Stromal cell of bone marrow (primary cell): ENCODE measurements at places on chromosomes 12 and 14.

DNA sequence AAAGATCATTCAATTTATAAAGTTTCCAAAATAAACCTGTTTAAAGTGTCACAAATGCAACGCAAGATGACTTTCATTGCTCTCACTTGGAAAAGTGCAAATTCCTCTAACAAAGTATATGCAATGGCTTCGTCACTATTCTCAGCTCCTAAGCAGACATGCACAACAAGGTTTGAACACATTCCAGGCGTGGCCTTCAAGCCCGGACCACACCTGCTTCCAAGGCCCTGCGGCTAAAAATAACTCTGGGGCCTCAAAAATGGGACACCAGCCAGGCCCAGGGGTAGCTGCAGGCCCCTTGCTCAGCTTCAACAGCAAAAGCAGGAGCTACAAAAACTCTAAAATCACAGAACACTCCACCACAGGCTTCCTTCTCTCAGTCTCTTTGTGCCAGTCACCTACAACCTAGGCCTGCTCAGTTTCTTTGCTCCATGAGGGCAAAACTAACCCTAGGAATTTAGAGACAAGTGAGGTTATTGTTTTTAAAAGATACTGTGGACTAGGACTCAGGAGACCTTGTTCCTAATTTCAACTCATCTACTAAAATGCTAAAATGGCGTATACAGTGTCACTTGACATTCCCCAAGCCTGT, 29.3 kb downstream of the DUSP16 start:
- DNase-seq = no peak

DNA sequence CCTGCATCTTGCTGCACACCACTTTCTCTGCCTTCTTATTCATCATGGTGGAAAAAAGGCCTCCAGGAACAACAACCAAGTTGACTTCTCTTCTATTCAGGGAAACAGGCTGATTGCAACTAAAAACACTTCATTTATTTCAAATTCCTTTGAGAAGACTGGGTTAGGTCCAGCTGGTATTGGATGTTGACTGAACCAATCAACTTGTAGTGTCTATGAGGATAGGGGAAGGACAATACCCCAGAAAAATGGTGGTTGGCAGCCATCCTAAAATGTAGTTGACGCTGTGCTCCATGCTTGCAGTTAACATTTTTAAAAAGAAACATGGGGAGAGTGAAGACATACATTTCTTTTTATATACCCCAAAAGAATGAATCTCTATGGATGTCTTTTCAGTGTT, 34.4 kb upstream of the CRADD start:
- DNase-seq = no peak

DNA sequence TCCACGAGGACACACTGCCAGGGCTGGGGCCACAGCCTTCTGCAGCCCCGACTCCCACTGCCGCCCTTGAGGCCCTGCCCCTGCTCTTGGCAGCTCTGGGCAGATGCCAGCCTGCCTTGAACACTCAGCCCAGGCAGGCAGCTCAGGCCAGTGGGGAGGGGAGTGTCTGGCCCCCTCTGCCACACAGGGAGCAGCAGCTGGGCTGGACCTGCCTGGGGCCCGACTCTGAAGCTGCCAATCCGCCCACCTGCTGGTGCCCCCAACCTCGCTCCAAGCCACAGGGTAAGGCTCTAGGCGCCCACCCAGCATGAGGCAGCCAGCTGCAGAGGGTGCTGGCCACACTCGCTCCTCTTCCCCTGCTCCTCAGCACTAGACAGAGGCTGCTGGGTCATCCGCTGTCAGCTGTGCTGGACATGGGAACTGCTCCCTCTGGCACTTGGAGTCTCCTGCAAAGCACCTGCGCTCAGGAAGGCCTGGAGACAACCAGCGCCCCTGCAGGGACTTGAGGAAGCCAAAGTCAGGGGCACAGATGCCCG, 24.6 kb upstream of the NUDT14 start:
- no peak for DNase-seq

DNA sequence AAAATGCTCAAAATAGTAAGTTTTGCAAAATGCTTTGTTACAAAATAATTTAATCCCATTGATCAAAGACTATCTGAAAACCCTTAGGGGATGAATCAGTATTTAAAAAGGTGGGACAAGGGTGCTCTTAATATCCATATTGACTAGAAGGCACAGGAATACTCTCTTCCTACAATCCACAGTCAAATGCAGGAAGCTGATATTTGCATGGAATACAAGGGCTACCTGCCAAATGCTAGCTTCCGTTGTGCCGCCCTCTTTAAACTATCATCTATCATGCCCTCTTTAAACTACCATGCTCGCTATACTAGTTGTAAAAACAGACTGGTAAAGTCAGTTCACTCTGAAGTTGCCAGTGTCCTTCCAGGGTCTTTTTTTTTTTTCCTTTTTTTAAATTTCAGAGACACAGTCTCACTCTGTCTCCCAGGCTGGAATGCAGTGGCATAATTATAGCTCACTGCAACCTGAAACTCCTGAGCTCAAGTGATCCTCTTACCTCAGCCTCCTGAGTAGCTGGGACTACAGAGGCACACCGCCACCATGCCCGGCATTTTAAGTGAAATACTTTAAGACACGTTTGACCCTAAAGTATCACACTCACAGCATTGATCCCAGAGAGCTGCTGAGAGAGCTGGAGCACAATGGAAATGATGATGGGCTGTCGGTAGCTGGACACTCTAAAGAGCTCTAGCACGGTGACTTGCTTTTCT, 6.7 kb downstream of the SLC2A3 start:
- no peak for DNase-seq

GRCh38 chr12:18141048-18141982, 51.3 kb upstream of the RERGL start:
- DNase-seq = peak; percentile 79

DNA sequence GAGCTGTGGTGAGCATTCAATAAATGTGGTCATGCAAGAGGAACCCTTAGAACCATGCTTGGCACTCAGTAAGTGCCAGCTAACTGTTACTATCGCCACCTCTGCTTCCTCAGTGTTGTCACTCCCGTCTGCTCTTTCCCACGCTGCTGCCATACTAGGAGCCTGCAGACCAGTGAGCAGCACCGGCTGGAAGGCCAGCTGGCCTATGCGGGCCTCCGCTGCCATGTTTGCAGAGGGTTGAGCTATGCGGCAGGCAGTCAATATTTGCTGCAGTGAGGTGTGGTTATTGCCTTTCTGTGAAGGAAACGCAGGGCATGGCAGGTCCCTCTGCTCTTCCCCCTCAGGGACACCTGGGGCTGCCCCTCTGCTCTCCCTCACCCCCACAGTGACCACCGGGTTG, 13.0 kb downstream of the KMT5A start:
- no peak for DNase-seq

DNA sequence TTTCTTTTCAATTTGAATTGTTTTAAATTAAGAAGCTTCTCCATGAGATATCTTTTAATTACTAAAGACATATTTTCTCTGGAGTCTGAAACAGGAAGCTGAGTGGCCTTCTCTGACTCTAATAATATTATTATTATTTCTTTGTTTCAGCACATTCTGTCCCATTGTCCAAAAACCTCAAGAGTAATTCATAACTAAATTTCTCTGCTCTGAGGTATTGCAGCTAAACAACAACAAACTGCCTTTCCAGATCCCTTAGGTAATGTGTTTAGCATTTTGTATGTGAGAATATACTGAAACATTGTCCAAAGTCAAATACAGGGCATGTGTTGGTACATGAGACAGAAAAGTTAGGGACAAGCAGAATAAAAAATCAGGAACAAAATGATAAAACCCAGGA, 199.0 kb upstream of the FAR2 start:
- DNase-seq = no peak

GRCh38 chr12:13602172-13602571, 379.2 kb downstream of the GRIN2B start:
- no peak for DNase-seq

DNA sequence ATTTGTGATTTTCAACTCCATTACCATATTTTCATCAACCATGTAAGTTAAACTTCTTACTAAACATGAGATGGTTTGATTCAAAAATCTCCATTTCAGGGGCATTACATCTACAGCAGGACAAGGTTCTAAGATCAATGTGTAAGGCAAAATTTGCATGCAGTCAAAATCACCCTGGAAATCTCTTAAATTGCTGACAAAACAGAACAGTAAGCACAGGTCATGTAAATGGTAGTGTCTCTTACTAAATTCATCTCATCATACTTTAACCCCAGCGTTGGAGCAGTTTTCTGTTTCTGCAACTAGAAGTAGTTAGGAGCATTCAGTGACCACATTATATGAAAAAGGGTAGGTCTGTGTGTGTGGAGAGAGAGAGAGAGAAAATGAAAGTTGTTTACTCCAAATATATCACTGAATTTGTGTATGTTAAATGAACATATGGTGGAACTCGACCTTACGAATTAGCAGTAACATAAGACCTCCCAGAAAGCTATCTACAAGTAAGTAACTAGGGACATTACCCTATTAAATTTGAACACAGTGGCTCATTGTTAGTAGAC, 227.5 kb downstream of the SSPN start:
- DNase-seq = no peak

DNA sequence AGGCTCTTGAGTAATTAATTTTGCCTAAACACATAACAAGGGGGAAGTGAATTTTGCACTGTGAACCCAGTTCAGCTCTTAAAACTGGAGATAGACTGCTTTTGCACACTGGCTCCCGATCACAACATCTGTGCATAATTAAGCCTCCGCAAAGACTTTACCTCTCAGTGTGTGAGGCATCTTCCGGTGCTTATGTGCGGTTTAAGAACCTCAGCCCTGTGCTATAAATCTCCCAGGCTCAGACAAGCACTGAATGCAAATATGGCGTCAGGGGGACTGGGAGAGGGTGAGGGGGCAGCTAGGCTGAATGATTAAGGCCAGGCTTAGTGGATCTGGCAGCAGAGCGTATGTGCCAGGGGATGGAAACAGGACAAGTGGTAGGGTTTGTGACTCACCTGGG, 103.3 kb downstream of the ADCK1 start:
- DNase-seq = no peak

DNA sequence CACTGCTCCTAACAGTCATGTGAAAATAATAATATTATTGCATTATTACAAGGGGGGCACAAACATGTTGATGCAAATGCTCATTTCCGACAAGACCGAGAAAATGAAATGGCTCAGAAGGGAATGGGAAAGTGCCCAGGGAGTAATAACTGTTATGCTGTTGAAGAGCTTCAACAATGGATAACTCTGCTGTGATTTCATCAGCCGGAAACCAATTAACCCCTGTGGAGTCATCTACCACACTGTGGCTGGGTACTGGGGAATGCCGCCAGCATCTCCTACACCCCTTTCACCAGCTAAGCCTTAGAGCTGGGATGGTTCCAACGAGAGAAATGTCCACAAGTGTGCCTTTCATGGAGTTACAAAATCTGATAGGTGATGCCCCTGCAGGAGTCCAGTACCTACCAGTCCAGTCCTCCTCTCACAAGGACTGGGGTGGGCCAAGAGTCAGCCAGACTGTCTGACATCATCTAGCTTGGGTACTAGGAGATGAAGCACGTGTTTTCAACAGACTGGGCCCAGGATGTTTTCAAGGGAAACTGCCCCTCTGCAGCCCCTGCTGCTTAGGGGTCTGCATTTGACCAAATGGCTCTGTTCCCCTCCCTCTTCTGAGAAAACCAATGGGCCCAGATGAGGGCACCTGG, 509.3 kb upstream of the CCDC196 start:
- DNase-seq = no peak

- no peak for DNase-seq
These were observed 23.2 kb upstream of the BCAT1 start for GRCh38 chr12:24972078-24972477.

- no peak for DNase-seq
These were observed 236.2 kb upstream of the FLRT2 start for GRCh38 chr14:85293612-85294234.

DNA sequence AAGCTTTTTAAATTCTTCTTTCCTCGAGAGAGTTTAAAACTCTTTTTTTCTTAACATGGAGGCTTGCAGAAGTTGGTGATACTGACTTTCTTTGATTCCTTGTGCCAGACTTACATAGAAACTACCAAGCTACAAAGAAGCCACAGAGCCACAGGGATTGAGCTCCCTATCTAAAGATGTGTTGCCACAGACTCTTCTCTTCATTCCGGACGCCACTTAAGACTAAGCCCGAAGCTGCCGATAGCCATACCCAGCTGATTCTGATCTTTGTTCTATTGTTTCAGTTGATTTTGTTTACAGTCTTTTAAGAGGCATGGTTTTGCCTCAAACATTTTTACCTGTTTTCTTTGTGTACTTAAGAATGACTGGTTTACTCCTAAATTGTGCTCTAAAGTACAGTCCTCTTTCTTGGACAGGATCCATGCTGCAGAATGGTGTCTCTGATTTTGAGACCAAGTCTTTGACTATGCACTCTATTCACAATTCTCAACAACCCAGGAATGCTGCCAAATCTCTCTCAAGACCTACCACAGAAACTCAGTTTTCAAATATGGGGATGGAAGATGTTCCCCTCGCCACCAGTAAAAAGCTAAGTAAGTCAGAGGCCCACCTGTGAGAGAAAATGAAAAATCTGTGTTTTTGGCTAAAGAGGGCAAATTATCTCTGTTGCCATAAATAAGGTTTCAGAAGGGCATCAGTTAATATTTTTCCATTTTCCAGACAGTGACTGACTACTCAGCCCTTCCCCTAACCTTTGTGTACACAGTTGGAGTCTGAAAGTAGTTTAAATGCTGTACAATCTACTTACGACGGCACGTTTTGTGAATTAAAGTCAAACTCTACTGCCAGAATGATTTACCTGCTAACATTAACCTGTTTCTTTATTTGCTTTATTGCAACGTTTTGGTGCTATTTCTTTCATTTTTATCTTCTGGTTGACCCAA, 42.1 kb upstream of the KCNH3 start:
- DNase-seq = no peak

DNA sequence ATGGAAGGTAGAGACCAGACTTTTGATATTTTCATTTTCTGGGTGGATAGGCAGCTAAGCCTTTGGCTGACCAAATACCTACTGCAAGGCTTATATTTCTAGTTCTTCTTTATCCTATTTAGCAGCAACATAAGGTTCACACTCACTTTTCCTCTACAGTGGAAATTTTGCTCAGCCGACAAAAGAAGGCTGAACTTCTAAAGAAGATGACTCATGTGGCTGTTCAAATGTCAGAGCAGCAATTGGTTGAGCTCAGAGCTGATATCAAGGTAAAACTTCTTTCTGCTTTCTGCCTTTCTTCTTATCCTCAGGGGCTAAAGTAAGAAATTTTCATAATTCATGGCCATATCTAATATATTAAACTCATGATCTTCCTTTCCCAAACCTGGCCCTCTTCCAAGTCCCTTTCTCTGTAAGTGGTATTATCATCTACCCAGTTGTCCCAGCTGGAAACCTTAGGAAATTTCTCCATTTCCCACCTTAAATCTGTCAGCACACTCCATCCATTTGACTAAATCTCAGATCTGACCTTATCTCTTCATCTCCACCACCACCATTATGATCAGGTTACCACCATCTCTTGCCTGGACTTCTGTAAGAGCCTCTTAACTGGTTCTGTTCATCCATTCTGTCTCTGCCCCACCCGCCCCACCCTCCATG, 19.8 kb upstream of the KCNH3 start:
- DNase-seq = no peak

DNA sequence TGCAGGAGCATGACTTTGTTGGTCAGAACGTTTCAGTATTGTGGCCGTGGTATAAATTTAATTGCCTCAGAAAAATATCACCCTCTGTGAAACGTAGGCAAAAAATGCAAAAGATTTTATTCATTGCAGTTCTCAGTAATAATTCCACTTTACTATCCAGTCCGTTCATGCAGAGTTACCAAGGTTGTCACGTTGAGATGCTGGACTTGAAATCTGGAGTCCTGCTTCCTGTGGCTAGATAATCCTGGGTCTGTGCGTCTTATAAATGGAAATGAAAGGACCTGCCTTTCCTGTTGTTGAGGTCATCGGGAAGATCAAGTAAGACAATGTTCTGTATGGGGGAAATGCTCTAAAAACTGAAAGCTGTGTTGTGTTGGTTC, 1.3 kb upstream of the AVPR1A start:
- no peak for DNase-seq

GRCh38 chr14:23153851-23154796, 29.3 kb downstream of the SLC7A8 start:
- DNase-seq = peak; percentile 77
